SJCRH30 (cell line): ENCODE measurements at places on chromosomes 3 and 15. TPM values are rescaled to one million over a fixed set of nuclear protein-coding genes. Genes with fewer than 3 reads are reported as not detected.

- DNase-seq = peak; percentile 89
- H3K27ac ChIP-seq = peak overlapping the region; percentile 98
- peaks cover 23% of the 10 kb centered on the region for H3K36me3 ChIP-seq
These were observed 829 bp upstream of the SKIL start for GRCh38 chr3:170356596-170357175.

DNA sequence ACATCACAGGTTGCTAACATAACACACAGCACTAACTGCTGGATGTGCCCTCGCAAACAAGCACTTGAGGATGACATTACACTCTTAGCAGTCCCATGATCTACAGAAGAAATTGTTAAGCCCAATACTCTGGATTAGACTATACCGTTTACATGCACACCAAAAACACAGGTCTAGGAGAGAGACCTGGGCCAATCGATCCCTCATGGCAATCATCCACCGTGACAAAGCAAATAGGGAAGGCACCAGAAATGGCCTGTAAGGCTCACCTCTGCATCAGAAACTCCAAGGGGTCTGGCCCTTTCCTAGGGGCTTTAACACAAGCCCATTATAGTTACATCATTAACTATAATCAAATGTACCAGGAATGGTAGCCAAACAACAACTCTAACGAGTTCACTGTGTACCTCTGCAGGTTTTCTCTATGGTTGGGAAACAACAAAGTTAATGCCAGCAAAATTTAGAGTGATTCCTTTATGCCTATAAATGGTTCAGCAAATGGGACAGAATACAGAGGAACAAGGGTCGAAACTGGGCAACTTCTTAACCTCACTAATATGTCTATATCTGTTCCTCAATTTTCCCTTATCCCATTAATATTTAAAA is 18.5 kb downstream of the TRANK1 start:
- no peaks in the 10 kb centered on the region for H3K4me1 ChIP-seq
- H3K27ac ChIP-seq = no peak overlapping the region
- H3K36me3 ChIP-seq = no peaks in the 10 kb centered on the region
- H3K4me3 ChIP-seq = no peak overlapping the region
- H3K27me3 ChIP-seq = no peaks in the 10 kb centered on the region

DNA sequence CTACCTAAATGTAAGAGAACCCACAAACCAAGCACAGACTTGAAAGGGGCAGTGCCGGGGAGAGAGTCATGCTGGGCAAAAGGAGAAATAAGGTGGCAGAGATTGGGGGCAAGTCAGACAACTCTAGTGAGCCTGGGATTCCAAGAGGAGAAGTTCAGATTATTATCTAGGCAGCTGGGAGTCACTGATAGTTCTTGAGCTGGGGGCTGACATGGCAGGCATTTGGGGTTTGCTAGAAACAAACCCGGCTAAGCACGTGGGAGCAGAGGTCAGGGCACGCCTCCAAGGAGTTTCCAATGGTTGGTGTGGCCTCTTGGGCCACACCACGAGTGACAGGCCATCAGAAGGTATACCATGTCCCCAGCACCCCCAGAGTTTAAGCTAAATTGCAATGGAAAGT is 27.6 kb downstream of the SLC6A6 start:
- peaks cover 45% of the 10 kb centered on the region for H3K4me1 ChIP-seq
- H3K36me3 ChIP-seq = no peaks in the 10 kb centered on the region
- no peak overlapping the region for H3K27ac ChIP-seq
- H3K27me3 ChIP-seq = no peaks in the 10 kb centered on the region
- no peak for DNase-seq
- no peak overlapping the region for H3K4me3 ChIP-seq

GRCh38 chr3:118538187-118538586 is 496.5 kb downstream of the IGSF11 start:
- H3K27me3 ChIP-seq = peaks cover 5% of the 10 kb centered on the region; the same call in 1 of the 2 replicates
- H3K27ac ChIP-seq = no peak overlapping the region
- H3K4me3 ChIP-seq = no peak overlapping the region
- H3K4me1 ChIP-seq = 0 out of 2 replicates have a peak, but pooled peaks cover 2% of the 10 kb centered on the region
- DNase-seq = no peak

The CYP8B1 gene
- not detected in 2 replicates for total RNA-seq

The KLHDC8B gene
- 7.8 and 8.6 TPM in 2 replicates for total RNA-seq
